ENCODE measurements at places on chromosomes 1 and 21. TPM values are rescaled to one million over a fixed set of nuclear protein-coding genes. Genes with fewer than 3 reads are reported as not detected.
A peak's percentile ranks its signal among the peaks of the same experiment; 100 is the strongest.

FAM72A gene
- 7.2 TPM for total RNA-seq

DNA sequence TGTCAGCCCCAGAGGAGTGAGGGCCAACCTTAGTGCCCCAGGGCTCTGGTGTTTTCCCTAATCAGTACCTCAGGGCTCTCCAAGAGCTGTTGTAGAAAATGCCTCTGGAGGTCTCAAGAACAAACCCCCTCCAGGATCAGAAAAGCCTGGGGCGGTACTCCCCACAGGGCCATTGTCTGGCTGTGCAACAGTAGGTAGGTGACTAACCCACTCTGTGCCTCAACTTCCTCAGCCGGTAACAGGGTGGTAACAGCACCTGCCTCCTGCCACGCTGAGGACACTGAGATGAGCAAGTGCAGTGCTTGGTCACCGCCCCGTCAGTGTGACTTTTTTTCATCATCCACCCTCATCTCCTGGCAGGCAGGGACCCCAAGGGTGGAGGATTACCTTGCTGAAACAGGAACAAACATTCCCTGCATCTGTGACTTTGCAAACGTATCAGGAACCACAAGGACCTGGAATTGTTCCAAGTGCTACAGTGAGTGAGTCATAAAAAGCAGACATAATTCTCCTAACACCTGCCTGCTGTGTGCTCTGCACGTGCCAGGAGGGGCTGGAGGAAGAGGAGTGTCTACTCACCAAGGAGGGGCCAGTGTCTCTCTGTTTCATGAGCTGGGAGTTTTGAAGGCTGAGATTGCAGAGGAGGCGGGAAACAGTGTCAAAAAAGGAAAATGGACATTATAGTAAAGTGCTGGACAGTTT lies 440.8 kb downstream of the NPHP4 start:
- no peak overlapping the region for H3K27ac ChIP-seq
- H3K27me3 ChIP-seq = no peaks in the 10 kb centered on the region
- no peak overlapping the region for H3K4me3 ChIP-seq
- DNase-seq = no peak

NBPF20 gene
- total RNA-seq = 1.1 TPM

- peak; percentile 68 for DNase-seq
- H3K4me3 ChIP-seq = peak overlapping the region; percentile 74
- peaks cover 44% of the 10 kb centered on the region for H3K4me1 ChIP-seq
- peak overlapping the region; percentile 68 for H3K27ac ChIP-seq
Measured at GRCh38 chr21:32411350-32412161, 950 bp upstream of the EVA1C start.

GRCh38 chr21:32918478-32919120 lies 107.1 kb upstream of the OLIG2 start:
- no peaks in the 10 kb centered on the region for H3K36me3 ChIP-seq
- H3K27me3 ChIP-seq = peaks cover 5% of the 10 kb centered on the region
- DNase-seq = no peak
- H3K4me3 ChIP-seq = no peak overlapping the region
- no peaks in the 10 kb centered on the region for H3K4me1 ChIP-seq

GRCh38 chr1:160850993-160851392 lies 11.7 kb downstream of the CD244 start:
- no peak overlapping the region for H3K4me3 ChIP-seq
- no peak overlapping the region for H3K27ac ChIP-seq
- no peak for DNase-seq
- H3K4me1 ChIP-seq = no peaks in the 10 kb centered on the region
- no peaks in the 10 kb centered on the region for H3K36me3 ChIP-seq

LCE2A gene
- total RNA-seq = not detected

GRCh38 chr1:182603646-182604174 lies 479 bp downstream of the RGS16 start:
- peaks cover 37% of the 10 kb centered on the region for H3K36me3 ChIP-seq
- no peak for DNase-seq
- H3K4me3 ChIP-seq = peak overlapping the region; percentile 45

DNA sequence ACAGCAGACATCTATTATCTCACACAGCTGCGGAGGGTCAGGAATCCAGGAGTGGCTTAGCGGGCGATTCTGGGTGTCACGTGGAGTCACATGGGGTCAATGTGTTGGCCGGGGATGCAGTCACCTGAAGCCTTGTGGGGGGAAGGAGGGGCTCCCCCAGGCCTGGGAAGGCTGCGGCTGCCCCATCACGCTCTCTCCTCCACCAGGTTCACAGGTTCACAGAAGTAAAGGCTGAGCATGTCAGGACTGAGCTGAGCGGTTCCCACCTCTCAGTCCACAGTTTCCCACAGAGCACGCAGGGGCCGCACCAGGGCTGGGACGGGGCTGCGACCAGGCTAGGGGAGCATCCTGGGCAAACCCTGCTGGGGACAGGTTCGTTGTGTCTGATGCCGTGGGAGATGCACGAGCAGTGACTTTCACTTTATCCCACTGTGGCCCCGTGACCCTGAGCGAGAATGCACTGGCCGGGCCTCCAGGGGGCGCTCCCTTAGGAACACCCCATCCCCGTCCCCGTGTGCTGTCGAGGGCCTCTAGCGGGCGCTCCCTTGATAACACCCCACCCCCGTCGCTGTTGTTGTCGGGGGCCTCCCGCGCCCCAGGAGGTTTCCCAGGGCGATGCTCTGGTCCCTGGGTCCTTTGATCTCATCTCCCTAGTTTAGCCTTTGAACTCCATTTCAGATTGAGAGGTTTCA lies 73.2 kb upstream of the TRAPPC10 start:
- H3K27ac ChIP-seq = no peak overlapping the region
- H3K36me3 ChIP-seq = peaks cover 57% of the 10 kb centered on the region
- H3K27me3 ChIP-seq = no peaks in the 10 kb centered on the region
- H3K4me1 ChIP-seq = peaks cover 5% of the 10 kb centered on the region
- peak; percentile 68 for DNase-seq
- no peak overlapping the region for H3K4me3 ChIP-seq

- no peak for DNase-seq
- H3K27me3 ChIP-seq = no peaks in the 10 kb centered on the region
- H3K27ac ChIP-seq = no peak overlapping the region
- no peaks in the 10 kb centered on the region for H3K4me1 ChIP-seq
- H3K4me3 ChIP-seq = no peak overlapping the region
Measured at GRCh38 chr1:75641325-75641724, 30.4 kb upstream of the SLC44A5 start.

- H3K27ac ChIP-seq = no peak overlapping the region
- no peaks in the 10 kb centered on the region for H3K27me3 ChIP-seq
- H3K4me3 ChIP-seq = no peak overlapping the region
- H3K36me3 ChIP-seq = peaks cover 13% of the 10 kb centered on the region
Measured at GRCh38 chr1:184888505-184888904, 85.8 kb downstream of the NIBAN1 start.

DNA sequence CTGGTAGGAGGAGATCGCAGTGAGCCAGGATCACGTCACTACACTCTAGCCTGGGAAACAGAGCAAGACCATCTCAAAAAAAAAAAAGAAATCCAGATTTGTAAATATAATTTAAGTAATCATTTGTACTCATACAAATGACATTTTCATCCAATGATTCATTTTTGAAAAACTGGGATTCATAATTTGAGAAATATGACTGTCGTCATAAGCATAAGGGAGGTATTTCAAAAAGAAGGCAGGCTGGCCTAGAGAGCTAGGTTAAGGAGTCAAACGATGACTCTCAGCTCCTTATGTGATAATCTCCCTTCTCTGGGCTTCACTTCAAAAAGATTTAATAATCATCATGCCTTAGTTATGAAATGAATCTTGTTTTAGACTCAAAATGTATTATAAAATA lies 2.3 kb downstream of the GART start:
- H3K27ac ChIP-seq = no peak overlapping the region
- no peaks in the 10 kb centered on the region for H3K27me3 ChIP-seq
- no peak overlapping the region for H3K4me3 ChIP-seq
- H3K36me3 ChIP-seq = peaks cover 62% of the 10 kb centered on the region

DNA sequence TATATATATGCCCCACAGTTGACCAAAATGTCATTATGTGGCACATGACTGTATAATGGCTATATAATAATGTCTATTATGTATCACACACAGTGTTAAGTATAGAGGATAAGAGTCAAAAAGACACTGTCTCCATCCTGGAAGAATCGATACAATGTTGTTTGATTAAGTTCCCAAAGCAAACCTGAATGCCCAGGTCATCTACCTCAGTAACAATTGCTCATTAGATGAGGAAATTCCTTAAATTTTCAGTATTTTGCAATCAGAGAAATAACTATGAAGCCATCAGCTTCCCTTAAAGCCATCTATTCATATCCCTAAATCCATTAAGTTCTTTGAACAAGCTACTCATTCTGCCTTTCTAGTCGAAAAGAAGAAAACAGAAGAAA lies 10.0 kb downstream of the FOXJ3 start:
- no peak overlapping the region for H3K4me3 ChIP-seq
- DNase-seq = no peak
- no peaks in the 10 kb centered on the region for H3K36me3 ChIP-seq
- H3K27me3 ChIP-seq = no peaks in the 10 kb centered on the region

CCDC24 gene
- total RNA-seq = 1.7 TPM

GRCh38 chr1:28602536-28603439 lies 10.7 kb downstream of the RAB42 start:
- no peak overlapping the region for H3K27ac ChIP-seq
- peaks cover 33% of the 10 kb centered on the region for H3K36me3 ChIP-seq
- no peaks in the 10 kb centered on the region for H3K27me3 ChIP-seq
- H3K4me3 ChIP-seq = no peak overlapping the region
- peak; percentile 62 for DNase-seq

NCAM2 gene
- not detected for total RNA-seq

COL24A1 gene
- 0.03 TPM for total RNA-seq

CHI3L2 gene
- total RNA-seq = not detected

DNA sequence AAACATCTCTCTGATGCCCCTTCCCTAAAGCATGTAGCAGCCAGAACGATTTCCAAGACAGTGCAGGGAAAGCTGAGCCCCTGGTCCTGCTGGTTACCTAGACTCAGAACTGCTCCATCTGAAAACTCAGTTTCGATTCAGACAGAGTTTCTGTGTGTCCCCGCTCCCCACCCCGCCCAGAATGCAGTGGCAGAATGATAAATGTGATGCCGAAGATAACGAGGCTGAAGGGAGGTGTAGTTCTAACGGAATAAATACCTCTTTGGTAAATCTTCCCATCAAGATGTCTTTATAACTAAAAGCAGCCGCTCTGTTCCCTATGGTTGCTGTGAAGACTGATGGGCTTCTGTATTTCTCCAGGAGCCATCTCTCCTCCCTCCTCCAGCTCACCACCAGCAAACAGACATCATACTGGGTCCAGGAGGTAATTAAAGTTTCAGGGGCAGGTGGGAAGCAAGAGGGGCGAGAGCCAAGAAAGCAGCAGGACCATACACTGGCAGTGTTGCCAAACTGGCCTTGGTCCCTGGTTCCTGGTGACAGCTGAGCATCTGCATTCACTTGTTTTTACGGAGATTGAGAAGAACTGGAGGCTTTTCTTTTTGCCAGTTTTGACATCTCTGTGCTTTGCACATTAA lies 76.9 kb downstream of the DDX20 start:
- H3K4me1 ChIP-seq = no peaks in the 10 kb centered on the region
- no peak overlapping the region for H3K4me3 ChIP-seq
- H3K27ac ChIP-seq = no peak overlapping the region
- H3K27me3 ChIP-seq = no peaks in the 10 kb centered on the region
- no peaks in the 10 kb centered on the region for H3K36me3 ChIP-seq

Data from SJSA1 (cell line).